HFFc6 (cell line): ENCODE measurements at places on chromosomes 4 and X. TPM values are rescaled to one million over a fixed set of nuclear protein-coding genes. Genes with fewer than 3 reads are reported as not detected.

GRCh38 chrX:71292669-71293365, 8.7 kb upstream of the ITGB1BP2 start:
- DNase-seq: peak; percentile 48

DNA sequence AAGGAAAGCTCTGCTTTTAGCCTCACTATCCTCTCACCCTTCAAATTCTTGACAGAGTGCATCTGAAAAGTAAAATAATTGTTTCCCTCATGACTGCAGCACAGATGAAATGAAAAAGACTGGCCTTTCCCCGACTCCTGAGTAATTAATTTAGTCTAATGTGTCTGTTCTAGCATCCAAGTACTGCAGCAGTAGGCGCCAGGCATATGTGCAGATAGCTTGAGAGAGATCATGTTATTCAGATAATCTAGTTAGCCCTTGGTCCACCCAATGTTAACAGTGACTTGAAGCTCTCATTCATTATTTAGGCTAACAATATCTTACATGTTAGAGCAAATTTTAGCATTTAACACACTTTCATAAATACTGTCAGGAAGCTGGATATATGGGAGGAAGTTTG, 54.0 kb downstream of the MAP9 start:
- no peak for DNase-seq

The REELD1 gene
- not detected in 3 replicates for total RNA-seq

- no peak for DNase-seq
These were observed 74.9 kb downstream of the METTL14 start for GRCh38 chr4:118760092-118760491.

DNA sequence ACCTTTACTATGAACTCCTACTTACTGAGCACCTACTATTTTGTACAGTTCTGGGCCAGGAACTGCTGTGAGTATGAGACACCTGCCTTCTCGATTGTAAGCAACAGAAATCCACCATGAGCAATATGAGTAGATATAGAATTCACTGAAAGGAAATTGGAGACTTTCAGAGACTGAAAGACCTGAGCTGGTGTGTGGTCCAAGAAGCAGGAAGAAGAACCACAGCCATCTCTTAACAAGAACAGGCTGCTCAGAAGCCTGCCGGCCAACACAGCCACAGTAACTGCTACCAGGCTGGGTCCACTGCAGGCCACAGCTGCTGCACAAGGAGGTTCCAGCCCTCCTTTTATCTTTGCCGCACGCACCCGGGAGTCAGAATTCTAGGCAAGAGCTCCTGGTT, 10.8 kb upstream of the ACSL1 start:
- DNase-seq: no peak

- DNase-seq: peak; percentile 4
These were observed 20.0 kb upstream of the FGFBP2 start for GRCh38 chr4:15982842-15983524.

GRCh38 chrX:56978172-56978571, 17.2 kb downstream of the SPIN3 start:
- peak; percentile 35 for DNase-seq

The NR3C2 gene
- total RNA-seq: 0.17 to 0.21 TPM in 2 of 3 replicates, not detected in the other

DNA sequence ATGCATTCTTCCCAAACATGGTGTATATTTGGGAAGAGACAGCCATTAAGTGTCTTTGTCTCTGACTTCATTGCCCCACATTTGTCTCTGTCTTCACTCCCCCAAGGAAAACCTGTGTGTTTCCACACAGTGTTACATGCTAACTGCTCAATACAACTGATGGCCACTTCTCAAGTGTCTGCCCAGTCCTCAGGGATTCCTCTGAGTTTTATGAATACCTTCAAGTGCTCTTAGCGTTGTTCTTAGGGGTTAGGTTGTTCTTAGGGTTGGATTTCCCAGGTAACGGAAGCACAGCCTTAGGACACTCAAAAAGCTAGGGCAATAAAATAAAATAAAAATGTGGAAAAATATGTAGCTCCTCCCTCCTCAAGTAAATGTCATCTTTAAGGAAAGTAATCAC, 64.7 kb upstream of the PLAC8 start:
- DNase-seq: no peak

GRCh38 chr4:83150653-83151330, 36.3 kb upstream of the PLAC8 start:
- no peak for DNase-seq

The MAGEA8 gene
- total RNA-seq: not detected in 3 replicates

- no peak for DNase-seq
These were observed 63.5 kb downstream of the GEMIN8 start for GRCh38 chrX:13966071-13966792.
